ENCODE measurements at places on chromosomes 16 and 17.

- DNase-seq, result no peak
These were observed 116.4 kb downstream of the HS3ST3A1 start for GRCh38 chr17:13485327-13485726.

DNA sequence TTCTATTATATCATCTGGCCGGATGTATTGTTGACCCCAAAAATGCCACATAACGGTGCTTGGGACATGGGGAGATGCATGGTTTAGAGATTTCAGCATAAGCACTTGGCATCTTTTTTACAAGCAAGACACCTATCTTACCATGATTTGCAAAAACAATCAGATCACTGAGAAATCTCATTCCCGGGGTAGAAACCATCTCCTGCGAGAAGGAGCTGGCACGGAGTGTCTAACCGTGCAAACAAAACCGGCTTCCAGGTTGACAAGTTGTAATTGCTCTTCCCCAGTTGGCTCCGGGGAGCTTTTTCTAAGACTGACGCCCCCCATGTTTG is 1.0 kb downstream of the SLC16A6 start:
- no peak for DNase-seq

DNA sequence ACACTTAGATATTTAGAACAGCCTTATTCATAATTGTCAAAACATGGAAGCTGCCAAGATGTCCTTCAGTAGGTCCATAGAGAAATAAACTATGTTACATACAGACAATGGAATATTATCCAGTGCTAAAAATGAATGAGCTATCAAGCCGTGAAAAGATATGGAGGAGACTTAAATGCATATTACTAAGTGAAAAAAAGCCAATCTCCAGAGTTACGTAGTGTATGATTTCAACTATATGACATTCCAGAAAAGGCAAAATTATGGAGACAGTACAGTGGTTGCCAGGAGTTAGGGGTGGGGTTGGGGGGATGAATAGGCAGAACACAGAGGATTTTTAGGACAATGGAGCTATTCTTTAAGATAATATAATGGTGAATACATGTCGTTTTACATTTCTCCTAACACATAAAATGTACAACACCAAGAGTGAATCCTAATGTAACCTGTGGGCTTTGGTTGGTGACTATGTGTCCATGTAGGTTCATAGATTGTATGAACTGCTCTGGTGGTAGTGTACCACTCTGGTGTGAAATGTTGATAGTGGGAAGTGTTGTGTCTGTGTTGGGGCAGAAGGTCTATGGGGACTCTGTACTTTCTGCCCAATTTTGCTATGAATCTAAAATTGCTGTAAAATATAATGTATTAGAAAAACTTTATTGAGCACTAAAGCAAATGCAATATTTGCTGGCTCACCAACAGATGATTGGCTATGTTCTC is 122.6 kb downstream of the USP22 start:
- no peak for DNase-seq

GRCh38 chr17:68820825-68821481 is 134.2 kb downstream of the ABCA8 start:
- no peak for DNase-seq

DNA sequence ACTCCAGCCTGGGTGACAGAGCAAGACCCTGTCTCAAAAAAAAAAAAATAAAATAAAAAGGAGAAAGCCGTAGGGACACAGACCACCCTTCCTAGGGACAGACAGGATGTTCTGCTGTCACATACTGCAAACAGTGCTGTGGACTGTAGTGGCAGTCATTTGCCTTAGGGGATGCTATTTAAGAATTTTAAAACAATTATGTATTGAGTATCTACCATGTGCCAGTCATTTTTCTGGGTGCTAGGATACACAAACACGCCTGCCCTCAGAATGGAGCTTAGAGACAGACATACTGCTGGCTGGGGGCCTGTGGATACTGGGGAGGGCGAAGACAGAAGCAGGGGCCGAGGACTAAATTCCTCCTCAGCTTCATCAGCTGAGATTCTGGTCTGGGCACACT is 45.5 kb downstream of the MRC2 start:
- DNase-seq, result no peak

DNA sequence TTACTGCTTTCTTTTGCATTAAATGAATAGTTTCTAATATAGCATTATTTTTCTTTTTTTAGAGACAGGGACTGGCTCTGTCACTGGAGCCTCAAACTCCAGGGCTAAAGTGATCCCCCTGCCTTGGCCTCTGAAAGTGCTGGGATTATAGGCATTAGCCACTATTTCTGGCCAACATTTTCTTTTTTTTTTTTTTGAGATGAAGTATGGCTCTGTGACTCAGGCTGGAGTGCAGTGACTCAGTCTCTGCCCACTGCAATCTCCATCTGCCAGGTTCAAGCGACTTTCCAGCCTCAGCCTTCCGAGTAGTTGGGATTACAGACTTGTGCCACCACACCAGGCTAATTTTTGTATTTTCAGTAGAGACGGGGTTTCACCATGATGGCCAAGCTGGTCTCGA is 2.0 kb upstream of the DUXB start:
- no peak for DNase-seq

- no peak for DNase-seq
These were observed 607.2 kb downstream of the WWOX start for GRCh38 chr16:78706637-78707036.

DNA sequence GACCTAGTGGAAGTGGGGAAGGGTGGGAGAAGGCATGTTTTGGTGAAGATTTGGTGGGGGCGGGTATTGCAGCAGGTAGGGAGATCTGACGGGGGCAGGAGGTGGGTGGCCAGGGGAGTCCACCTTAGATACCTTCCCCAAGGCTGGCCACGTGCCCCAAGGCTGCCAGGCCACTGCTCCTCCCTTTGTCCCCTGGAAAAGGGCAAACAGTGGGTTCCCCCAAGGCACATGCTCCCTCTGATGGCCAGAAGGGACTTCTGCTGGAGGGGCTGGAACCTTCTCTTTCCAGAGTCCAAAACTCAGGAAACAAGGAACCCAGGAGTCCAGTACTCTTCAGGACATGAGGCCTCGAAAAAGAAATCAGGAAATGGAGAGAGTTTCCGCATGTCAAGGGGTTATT is 6.2 kb upstream of the PSMD3 start:
- DNase-seq, result no peak

All from activated CD8-positive, alpha-beta memory T cell treated with anti-CD3 and anti-CD28 coated beads for 4 hours (primary cell).